Mesenteric fat pad (tissue), 1 donor: ENCODE measurements at places on chromosomes 1 and 21. TPM values are rescaled to one million over a fixed set of nuclear protein-coding genes. Genes with fewer than 3 reads are reported as not detected.

The ASAP3 gene
- 37.6 TPM for total RNA-seq

The VAV3 gene
- 11.4 TPM for total RNA-seq

The SLC1A7 gene
- 0.42 TPM for total RNA-seq

The DMBX1 gene
- total RNA-seq: 0.45 TPM

The GPX7 gene
- 8.5 TPM for total RNA-seq

The KCNA2 gene
- total RNA-seq: 1.5 TPM

The GLIS1 gene
- total RNA-seq: 2.1 TPM

The PHGDH gene
- total RNA-seq: 30.1 TPM

The ACADM gene
- 41.9 TPM for total RNA-seq
